Fibroblast of lung (primary cell): ENCODE measurements at places on chromosomes 7 and 10. TPM values are rescaled to one million over a fixed set of nuclear protein-coding genes. Genes with fewer than 3 reads are reported as not detected.

Gene ICA1
- under 0.01 and 0.17 TPM in 2 replicates for total RNA-seq

Gene CCL24
- not detected in 2 replicates for total RNA-seq

Gene MOGAT3
- not detected in 2 replicates for total RNA-seq

Gene LIPN
- not detected in 2 replicates for total RNA-seq

Gene PTF1A
- total RNA-seq: not detected in 2 replicates

Gene C7orf57
- total RNA-seq: not detected in 2 replicates

Gene LRRC18
- under 0.01 and 0.66 TPM in 2 replicates for total RNA-seq

Gene SLC39A12
- not detected in 2 replicates for total RNA-seq

Gene SPDYE6
- not detected in 2 replicates for total RNA-seq

Gene EBF3
- under 0.01 and 0.17 TPM in 2 replicates for total RNA-seq

Gene NCF1
- under 0.01 TPM in 1 of 2 replicates, not detected in the other for total RNA-seq

Gene DOCK4
- 30.3 and 39.3 TPM in 2 replicates for total RNA-seq

Gene PCLO
- 0.17 TPM in 1 of 2 replicates, not detected in the other for total RNA-seq

Gene TBL2
- total RNA-seq: 58.6 and 83.2 TPM in 2 replicates

Gene TMEM273
- total RNA-seq: 0.26 TPM in 1 of 2 replicates, not detected in the other

Gene LOXL4
- 52.6 and 73.0 TPM in 2 replicates for total RNA-seq

Gene SMO
- 12.6 and 23.6 TPM in 2 replicates for total RNA-seq

Gene DCLRE1A
- total RNA-seq: 8.7 and 9.4 TPM in 2 replicates
